ENCODE measurements at places on chromosomes 2 and 18.

DNA sequence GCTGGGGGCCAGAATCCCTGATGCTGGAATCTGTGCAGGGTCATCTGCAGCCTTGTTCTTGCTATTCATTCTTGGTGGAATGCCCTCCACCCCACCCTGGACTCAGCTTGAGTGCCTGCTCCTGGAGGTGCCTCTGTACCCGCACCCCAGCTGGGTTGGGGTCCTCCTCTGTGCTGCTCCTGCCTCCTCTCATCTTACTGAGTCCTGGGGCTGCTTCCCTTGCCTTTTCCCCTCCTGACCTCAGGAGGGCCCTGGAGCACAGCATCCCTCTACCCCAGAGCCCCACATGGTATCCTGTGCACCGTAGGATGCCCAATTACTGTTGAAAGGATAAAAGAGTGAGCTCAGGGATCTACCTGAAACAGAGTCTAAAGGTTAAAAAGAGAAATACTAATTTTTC lies 81.6 kb downstream of the CIB4 start:
- H3K4me1 ChIP-seq: no peaks in the 10 kb centered on the region
- no peak overlapping the region for H3K27ac ChIP-seq
- no peak overlapping the region for H3K4me3 ChIP-seq

GRCh38 chr2:177020524-177021119 lies 192.0 kb upstream of the HNRNPA3 start:
- no peaks in the 10 kb centered on the region for H3K27me3 ChIP-seq
- no peak overlapping the region for H3K27ac ChIP-seq
- H3K4me3 ChIP-seq: no peak overlapping the region
- no peak for DNase-seq

DNA sequence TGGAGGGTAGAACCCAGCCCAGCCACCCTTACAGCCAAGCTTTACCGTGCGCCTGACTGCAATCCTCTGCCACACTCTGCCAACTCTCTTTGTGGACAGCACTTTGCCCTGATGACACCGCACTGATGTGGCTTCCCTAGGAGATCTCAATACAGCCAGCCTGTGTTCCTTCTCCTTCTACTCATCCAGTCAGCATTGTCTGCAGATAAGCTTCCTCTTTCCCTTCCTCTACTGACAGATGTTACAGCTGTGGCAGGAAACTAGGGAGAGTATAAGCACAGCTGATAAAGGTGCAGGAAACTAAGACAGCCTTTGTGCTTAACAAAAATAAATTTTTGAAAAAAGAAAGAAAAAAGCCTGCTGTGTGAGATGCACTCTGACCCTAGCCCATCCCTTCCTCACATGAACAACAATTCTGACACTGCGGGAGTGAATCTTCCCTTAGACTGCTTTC lies 25.0 kb downstream of the CEP68 start:
- H3K4me3 ChIP-seq: no peak overlapping the region
- no peak for DNase-seq
- peaks cover 55% of the 10 kb centered on the region for H3K36me3 ChIP-seq
- peaks cover 4% of the 10 kb centered on the region for H3K4me1 ChIP-seq
- no peaks in the 10 kb centered on the region for H3K27me3 ChIP-seq

DNA sequence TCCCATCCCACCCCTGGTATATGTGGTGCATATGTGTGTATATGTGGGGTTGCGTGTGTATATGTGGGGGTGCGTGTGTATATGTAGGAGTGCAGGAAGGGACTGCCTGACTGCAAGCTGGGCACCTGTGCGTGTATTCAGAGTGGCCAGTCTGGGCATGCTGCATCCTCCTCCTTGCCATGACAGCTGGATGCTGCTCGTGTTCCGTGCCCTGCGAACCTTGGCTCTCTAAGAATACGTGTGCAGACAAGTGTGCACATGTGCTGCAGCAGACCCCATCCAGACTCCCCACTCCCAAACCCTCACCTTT lies 222.1 kb downstream of the CELF4 start:
- DNase-seq: no peak
- no peaks in the 10 kb centered on the region for H3K36me3 ChIP-seq
- no peak overlapping the region for H3K27ac ChIP-seq
- no peak overlapping the region for H3K4me3 ChIP-seq
- H3K4me1 ChIP-seq: no peaks in the 10 kb centered on the region
- peaks cover 15% of the 10 kb centered on the region for H3K27me3 ChIP-seq

GRCh38 chr2:149307014-149307413 lies 23.4 kb upstream of the LYPD6 start:
- no peak overlapping the region for H3K4me3 ChIP-seq
- no peaks in the 10 kb centered on the region for H3K4me1 ChIP-seq
- DNase-seq: no peak
- H3K27ac ChIP-seq: no peak overlapping the region
- peaks cover 4% of the 10 kb centered on the region for H3K27me3 ChIP-seq
- H3K36me3 ChIP-seq: no peaks in the 10 kb centered on the region

- no peaks in the 10 kb centered on the region for H3K36me3 ChIP-seq
- H3K27ac ChIP-seq: no peak overlapping the region
- peaks cover 53% of the 10 kb centered on the region for H3K27me3 ChIP-seq
- H3K4me1 ChIP-seq: peaks cover 2% of the 10 kb centered on the region
- no peak for DNase-seq
- H3K4me3 ChIP-seq: no peak overlapping the region
Observed at GRCh38 chr18:21242780-21243401, 859 bp downstream of the GREB1L start.

All from IMR-90 (cell line).